M059J (cell line): ENCODE measurements at places on chromosomes 4 and X. TPM values are rescaled to one million over a fixed set of nuclear protein-coding genes. Genes with fewer than 3 reads are reported as not detected.
A peak's percentile ranks its signal among the peaks of the same experiment; 100 is the strongest.

DNA sequence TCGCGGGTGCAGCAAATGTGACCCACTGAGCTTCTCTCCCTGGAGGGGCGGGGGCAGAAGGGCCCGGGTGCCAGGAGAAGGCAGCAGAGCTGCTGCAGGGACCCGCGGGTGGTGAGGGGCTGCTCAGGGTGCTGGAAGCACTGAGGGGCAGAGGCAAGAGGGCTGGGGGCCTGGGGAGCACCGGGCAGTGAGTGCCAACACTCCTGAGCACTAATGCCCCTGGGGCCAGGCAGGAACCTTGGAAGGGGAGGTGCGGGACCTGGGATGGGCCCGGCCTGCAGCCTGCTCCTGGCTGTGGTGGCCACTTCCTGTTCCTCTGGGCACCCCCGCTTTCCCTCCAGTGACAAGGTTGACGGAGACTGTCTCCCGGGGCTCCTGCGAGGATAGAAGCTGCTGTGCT, 66.5 kb upstream of the ADRA2C start:
- DNase-seq, result no peak

- peak; percentile 53 for DNase-seq
Measured at GRCh38 chr4:47383829-47384427, 79.6 kb downstream of the COMMD8 start.

- peak; percentile 26 for DNase-seq
Measured at GRCh38 chrX:37712458-37712857, 26.9 kb downstream of the XK start.

GRCh38 chr4:22661443-22661842, 31.3 kb upstream of the GBA3 start:
- no peak for DNase-seq

DNA sequence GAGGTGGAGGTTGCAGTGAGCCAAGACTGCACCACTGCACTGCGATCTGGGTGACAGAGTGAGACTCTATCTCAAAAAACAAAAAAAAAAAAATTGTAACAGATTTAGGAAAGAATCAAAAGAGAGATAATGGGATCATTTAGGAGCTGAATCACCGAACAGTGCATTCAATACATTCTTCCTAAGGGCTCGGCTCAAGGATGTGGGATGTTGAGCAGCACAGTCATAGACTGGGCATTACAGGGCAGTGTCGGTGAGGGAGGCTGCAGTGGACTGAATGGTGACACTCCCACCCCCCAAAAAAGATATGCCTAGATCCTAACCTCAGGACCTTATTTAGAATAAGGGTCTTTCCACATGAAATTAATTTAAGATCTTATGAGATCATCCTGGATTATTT, 70.0 kb downstream of the EVC2 start:
- DNase-seq, result peak; percentile 62

- no peak for DNase-seq
Measured at GRCh38 chr4:87117051-87117731, 103.2 kb downstream of the KLHL8 start.

The TMEM131L gene
- total RNA-seq, result 8.2 and 8.4 TPM in 2 replicates

The FAT1 gene
- total RNA-seq, result 67.0 and 112 TPM in 2 replicates
